ENCODE measurements at places on chromosomes 7 and 10.

DNA sequence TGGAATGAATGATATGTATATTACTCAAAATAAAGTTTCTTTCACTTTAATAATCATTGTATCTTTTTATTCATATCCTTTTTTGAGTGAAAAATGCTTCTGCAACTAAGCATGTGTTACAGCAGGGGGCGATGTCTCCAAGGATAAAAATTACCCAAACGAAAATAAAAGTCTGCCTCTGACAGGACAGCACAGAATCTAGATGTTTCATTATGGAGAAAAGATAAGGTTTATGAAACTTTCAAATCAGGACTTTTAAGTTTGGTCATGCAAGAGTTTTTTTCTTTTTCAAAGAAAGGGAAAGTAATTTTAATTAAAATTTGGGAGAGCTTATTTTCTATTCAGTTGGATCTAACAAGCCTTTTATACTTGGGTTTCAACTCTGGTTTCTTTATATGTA lies 48.4 kb downstream of the TES start:
- DNase-seq: peak; percentile 64

GRCh38 chr7:47833211-47833610 lies 115.1 kb downstream of the PKD1L1 start:
- no peak for DNase-seq

GRCh38 chr7:34299066-34299465 lies 359.0 kb upstream of the NPSR1 start:
- no peak for DNase-seq

DNA sequence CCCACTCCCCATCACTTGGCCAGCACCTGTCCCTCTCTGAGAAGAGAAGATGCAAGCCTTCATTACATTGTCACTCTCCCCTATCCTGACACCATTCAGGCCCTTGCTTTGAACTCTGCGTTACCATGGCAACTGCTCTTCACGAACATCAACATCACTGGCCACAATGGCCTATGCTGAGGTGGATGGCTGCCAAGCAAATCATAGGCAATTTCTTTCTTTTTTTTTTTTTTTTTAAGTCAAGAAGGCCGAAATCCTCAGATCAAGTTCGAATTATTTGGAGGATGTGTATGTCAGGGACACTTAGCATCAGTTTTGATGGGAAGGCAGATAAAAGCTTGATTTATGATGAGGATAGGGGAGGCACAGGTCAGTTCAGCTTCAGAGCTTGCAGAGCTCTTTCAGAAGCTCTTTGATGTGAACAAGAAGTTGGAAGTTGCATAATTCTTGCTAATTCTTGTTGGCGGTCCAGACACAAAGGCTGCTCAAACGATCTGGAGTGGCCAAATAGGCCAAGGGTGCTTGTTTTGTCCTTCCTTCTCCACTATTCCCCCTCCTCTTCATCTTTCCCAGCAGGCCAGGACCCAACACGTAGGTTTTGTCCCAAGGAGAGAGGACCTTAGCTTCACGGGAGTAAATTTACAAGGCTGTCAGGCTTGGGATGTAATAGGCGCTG lies 179.9 kb upstream of the NPVF start:
- DNase-seq: peak; percentile 96

DNA sequence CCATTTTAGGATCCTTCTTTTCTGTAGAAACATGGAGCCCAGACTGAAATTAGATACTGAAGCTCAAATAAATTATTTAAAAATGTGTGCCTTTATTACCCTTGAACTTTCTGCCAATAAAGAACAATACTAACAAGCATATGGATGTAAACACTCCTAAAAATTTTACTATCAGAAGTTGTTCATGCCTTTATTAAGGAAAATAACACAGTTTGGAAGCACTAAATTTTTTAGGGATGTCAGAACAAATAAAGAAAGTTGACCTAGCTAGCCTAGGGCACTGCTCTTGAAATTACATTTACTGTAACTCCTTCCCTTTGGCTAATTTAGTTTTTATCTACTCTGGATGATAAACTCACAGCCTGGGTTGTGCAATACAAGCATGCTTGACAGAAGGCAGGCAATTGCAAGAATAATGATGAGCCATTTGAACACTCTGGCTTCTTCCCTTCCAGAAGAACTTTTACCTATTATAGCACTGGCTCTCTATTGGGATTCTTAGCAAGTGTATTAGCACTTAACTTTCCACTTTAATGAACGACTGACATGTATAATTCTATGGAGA lies 351.7 kb upstream of the C7orf33 start:
- no peak for DNase-seq

DNA sequence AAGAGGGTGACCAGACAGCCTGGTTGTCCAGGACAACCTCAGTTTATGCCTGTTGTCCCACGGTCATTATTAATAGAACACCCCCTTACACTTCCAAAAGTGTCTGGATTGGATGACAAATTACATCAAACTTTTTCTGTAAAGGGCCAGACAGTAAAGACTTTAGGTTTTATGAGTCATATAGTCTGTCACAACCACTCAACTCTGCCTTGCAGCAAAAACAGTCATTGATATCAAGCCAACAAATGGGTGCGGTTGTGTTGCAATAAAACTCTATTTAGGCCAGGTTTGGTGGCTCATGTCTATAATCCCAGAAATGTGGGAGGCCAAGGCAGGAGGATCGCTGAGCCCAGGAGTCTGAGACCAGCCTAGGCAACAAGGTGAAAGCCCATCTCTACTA lies 66.7 kb upstream of the ATP6V0A4 start:
- DNase-seq: no peak

GRCh38 chr7:98229441-98229840 lies 18.2 kb downstream of the BHLHA15 start:
- peak; percentile 17 for DNase-seq

- no peak for DNase-seq
Measured at GRCh38 chr7:66687186-66687585, 53.3 kb upstream of the RABGEF1 start.

DNA sequence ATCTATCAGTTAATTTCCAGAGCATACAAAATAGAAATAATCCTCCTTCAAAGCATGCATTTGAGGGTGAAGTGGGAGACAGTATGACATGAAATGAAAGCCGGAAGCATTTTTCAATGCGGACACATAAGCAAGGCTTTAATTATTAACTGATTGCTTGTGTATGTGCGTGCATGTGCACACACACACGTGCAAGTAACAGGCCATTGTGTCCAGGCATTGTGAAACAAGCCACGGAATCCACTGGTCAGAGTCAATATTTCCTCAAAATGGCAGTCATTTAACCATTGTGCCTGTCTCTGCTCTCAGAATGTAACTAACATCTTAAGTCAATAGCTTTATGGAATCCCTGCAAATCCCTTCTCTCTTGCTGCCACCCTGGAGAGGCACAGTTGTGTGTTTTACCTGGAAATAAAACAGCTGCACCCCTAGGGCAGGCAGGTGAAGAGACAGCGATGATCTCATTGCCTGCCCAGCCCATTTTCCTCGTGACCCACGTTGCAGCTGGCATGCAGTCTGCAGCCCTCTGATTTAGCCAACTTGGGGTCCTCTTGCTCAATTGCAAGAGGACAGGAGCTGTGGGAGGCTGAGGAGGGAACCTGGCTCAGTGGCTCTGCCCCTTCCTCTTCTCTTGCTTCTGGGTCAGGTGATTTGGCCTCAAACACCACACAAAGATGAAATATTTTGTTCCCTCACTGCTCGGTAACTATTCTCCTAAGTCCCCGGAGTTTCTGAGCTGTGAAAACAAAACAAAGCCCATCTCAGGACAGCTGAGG lies 500.9 kb upstream of the ZMIZ1 start:
- peak; percentile 66 for DNase-seq

DNA sequence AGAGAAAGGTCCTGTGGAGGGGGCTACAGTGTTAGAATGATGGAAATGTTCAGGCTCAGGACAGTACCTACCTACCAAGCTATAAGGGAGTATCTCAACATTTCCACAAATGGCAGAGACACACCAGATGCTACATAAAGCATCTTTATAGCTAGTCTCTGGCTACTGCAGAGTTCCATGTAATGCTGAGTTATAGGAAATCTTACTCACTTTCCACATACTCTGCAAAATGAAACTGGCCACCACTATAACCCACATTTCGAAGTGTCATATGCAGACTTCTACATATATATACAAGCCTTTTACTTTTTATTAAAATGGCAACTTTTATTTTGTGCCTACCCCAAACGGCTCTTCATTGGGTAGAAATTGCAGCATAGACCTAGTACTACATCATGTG lies 85.5 kb downstream of the FAS start:
- no peak for DNase-seq

DNA sequence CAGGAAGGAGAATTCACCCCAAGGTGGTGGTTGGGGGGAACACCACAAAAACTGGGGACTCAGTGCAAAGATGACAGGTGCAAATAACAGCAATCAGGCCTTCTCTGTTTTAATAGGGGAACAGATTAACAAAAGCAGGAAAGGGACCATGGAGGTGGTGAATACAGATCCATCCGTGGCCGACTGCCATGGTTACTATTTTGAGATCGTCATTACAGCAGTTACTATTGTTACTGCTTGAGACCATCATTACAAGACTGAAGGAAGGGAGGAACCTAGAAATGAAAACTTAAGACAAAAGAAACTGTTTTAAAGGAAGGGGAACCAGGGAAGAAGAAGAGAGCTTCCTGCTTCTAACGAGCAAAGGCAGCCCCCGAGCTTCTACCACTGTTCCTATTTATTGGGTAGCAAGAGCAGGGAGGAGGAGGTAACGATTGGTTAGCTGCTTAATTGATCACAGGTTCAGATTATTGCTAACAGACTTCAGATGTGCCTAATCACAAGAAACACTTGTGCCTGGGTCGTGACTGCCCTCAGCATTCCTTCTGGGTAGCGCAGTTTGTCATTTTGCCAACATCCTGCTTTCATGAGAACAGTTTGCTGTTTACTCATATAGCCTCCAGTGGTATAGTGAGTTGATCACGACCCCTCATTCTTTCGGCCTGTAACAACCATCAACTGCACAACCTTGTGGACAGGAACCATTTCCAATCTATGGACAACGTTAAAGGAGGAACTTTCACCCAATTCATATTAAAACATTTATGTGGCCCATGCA lies 216.3 kb downstream of the CHCHD3 start:
- DNase-seq: no peak

DNA sequence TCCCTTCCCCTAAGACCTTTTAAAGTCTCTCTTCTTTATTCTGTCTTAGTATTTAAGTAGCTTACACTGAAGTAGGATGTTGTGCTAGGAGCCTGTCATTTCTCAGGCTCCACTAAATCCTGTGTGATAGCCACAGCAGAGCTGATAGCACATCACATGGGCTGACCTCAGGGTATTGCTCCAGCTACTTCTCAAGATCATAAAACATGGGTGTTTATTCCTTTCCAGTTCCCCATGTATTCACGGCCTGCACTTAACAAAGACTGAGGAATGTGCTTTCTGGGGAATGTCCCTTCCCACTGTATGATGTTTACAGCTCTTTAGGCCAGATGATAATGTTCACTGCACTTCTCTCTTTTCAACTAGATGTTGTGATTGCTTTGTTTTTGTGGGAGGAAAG lies 1086.8 kb downstream of the KCNMA1 start:
- no peak for DNase-seq
